ENCODE measurements at places on chromosomes 7 and 10.

- DNase-seq: no peak
Measured at GRCh38 chr7:135685306-135686084, 23.2 kb downstream of the STMP1 start.

DNA sequence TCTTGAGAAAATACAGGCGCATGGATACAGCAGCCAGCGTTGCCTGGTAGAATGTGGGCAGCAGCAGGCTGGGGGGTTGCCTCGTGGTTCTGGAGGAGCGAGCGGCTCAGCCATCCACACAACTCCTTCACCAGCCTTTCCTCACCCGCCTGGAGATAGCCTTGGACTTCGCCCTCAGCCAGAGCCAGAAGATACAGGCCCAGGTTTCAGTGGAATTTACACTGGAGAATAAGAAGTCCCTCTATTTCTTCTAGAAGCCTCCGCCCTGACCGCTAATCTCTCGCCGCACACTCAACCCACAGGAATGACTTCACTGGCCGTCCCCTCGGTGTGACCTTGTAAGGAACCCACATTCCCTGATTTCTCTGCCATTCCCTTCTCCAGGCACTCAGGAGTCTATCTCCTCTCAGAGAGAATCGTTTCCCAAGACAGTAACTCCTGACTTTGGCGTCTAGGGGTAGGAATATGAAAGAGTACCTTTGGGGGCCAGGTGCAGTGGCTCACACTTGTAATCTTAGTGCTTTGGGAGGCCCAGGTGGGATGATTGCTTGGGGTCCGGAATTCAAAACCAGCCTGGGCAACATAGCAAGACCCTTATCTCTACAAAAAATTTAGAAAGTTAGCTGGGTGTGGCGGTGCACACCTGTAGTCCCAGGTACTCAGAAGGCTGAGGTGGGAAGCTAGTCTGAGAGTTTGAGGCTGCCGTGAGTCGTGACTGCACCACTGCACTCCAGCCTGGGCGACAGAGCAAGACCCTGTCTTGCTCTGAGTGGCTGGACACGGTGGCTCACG lies 52.0 kb upstream of the ECHDC3 start:
- DNase-seq: no peak

DNA sequence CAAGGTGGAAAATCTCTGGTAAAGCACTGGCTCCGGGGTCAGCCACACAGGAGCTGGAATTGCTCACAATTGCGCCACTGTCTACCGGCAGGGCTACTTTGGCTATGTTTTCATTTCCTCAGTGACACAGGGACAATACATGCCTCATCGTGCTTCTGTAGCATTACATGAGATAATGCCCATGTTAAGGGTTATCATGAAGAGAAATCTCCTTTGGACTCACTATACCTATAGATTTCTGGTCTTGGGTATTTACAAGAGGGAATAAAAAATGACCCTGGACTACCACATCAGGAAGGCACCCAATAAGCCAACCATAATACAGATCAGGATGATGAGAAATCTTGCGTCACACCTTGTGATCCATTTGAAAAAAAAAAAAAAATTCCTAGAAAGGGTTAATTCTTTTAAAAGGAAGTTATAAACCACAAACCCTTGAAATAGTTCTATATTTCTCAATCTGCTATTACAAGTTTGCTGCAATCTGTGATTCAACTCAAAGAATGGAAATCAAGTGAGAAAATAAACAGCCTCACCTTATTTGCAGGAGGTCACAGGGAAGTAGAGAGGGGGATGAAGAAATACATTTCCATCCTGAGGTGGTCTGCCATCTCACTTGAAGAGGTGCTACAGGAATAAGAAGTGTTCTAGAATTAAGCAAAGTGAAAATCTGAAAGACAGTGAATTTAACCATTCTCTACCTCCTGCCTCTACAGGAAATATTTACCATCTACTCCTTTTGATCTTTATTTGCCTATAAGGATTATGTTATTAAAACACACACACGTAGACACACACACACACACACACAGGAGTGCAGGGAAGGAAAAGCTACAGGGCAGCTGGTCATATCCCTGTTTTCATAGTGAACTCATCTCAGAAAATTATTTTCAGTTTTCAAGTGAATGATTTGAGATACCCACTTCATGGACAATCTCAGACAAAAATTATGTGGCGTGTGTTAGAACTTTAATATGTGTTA lies 231.3 kb upstream of the CELF2 start:
- no peak for DNase-seq

DNA sequence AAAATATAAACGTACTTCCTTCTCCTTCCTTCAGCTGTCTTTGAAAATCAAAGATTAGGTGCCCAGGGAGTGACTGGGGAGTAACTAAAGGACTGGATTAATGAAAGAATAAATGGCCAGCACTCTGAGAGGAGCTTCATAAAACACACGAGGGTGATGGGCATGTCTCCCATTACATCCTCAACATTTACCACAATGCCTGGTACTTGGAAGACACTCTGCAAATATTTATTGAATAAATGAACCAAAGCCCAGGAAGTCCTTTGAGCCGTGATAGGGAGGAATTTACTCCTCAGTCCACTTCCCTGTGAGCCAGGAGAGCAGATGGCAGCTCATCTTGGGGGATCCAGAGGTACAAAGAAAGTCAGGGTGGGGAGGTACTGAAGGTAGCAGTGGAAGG lies 96.3 kb downstream of the RAB11FIP2 start:
- DNase-seq: peak; percentile 9

GRCh38 chr7:66779669-66780409 lies 39.3 kb downstream of the RABGEF1 start:
- DNase-seq: no peak

DNA sequence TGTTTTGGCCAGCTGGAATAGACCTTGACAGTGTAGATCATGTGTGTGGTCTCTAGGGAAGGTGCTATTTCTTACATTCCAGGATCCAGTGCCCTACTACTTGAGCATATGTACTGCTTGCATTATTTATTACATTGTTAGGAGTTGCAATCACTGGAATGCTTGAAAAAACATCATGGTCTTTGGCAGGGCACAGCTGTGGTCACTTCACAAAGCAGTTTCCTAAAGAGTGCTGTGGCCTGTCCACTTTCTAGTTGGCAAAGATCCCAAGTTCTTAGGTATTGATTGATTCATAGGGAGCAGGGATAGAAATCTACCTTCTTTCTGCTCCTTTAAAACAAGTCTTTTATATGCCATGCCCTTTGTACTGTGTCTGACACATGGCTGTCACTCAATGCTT lies 4.6 kb downstream of the C7orf25 start:
- no peak for DNase-seq

GRCh38 chr7:135697276-135698049 lies 30.5 kb downstream of the SLC13A4 start:
- no peak for DNase-seq

- DNase-seq: no peak
Measured at GRCh38 chr10:70119623-70120022, 13.0 kb downstream of the AIFM2 start.

DNA sequence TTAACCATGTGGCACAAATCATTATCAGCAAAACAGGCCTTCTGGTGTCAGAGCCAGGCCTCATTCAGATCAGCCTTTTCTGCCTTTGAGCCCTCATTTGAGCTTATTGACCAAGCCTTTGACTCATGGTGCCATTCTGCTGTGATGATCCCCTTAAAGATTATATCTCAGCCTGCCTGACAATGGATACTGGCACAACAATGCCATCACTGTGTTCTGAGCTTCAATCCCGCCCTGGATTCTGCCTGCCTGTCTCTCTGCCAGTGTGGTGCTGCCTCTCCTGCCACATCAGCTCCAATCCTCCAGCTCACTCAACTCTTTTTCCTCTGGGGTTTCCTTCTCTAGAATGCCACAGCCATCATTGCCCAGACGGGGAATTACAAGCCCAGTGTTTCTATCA lies 52.6 kb downstream of the SRI start:
- no peak for DNase-seq

DNA sequence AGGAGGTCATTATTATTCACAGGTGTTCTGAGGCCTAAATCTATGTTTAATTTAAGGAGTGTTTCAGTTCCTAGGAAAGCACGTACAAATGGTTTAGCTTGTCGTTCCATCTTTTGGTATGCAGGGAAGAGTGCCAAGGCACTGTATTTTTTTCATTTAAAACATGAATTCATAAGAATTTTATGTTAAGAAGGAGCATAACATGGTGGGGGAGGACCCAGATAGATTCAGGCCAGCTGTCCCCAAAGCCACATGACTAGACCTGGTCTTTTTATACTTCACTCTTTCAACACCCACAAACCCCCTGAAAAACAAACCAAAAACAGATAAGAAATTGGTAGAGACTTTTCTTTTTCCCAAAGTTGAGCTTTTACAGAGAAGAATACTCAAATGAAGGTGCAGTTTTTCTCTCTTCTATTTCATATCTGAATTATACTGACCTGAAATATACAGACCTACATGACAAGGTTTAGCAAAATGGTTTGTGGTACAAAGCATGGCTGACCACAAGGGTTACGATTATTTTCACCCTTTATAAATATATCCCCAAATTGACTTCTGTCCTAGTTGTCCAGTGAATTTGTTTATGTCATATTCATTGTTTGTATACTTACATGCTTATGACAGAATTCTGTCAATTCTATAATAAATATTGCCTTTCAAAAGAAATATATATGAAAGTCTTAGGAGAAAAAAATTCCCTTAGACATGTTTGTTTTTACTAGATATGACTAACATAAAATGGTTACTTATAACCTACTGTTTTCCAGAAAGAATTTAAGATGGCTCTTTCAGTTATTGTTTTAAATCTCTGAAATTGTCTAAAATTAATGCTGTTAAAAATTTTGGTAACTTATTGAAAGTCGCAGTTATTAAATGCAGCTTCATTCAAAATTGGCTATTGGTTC lies 71.3 kb downstream of the AP3M1 start:
- DNase-seq: no peak

DNA sequence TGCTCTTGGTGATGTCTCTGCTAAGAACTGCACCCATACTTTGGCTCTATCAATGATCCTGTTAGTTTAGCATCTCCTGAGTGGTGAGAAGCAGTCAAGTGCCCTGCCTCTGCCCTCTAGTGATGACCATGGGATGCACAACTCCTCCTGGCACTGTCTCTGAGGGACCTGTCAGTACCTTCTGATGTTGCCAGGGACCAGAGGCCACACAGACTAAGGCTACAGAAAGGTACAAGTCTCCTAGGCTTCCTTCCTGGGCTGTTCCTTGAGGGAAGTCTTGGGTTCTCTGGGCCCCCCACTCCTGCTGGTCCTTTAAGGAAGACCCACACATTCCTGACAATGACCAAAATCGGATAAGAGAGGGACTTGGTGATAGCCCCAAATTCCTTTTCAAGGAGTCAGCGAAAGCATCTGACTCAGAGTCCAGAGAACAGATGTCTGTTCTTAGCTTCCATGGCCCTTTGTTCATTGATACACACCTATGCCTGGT lies 15.3 kb downstream of the NKX2-3 start:
- DNase-seq: no peak

- no peak for DNase-seq
Measured at GRCh38 chr7:74029089-74029785, 1.3 kb downstream of the ELN start.

GRCh38 chr10:75229971-75230370 lies 5.8 kb downstream of the COMTD1 start:
- no peak for DNase-seq

- DNase-seq: no peak
Measured at GRCh38 chr10:44415121-44415520, 30.2 kb upstream of the CXCL12 start.

DNA sequence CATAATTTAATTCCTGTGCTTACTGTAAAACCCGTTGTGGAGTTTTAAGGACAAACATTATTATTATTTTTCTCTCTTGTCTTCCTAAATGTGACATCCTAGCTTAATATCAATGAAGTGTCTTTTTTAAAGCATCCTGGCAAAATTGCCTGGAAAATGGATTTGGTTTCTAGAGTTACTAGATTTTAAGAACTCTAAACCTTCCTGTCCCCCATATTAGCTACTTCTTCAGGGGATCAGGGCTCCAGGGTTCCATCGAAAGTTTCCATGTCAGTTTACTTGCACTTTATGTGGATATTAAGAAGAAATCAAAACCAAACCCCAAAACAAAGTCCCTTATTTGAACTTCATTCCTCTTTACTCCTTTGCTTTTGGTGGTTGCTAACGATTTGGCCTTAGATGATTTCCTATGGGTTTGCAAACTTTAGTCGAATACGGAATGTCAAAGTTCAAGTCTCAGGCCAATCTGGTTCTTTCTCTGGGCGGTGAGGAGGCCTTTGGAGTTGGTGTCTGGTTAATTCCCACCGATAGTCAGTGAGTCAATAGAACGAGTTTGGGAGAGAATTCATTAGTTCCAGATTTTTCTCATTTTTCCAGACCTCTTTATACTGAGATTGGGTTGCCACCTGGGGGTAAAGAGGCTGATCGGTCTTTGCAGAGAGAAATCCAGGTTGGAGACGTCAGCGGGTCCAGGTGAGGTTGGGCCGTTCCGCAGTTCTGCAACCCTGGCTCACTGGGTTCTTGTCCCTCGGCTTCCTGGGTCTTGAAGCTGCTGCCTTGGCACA lies 1.1 kb downstream of the CUX1 start:
- DNase-seq: no peak

GRCh38 chr10:75754096-75754831 lies 322.8 kb downstream of the LRMDA start:
- DNase-seq: no peak

GRCh38 chr7:41715000-41715399 lies 12.1 kb upstream of the INHBA start:
- DNase-seq: no peak

DNA sequence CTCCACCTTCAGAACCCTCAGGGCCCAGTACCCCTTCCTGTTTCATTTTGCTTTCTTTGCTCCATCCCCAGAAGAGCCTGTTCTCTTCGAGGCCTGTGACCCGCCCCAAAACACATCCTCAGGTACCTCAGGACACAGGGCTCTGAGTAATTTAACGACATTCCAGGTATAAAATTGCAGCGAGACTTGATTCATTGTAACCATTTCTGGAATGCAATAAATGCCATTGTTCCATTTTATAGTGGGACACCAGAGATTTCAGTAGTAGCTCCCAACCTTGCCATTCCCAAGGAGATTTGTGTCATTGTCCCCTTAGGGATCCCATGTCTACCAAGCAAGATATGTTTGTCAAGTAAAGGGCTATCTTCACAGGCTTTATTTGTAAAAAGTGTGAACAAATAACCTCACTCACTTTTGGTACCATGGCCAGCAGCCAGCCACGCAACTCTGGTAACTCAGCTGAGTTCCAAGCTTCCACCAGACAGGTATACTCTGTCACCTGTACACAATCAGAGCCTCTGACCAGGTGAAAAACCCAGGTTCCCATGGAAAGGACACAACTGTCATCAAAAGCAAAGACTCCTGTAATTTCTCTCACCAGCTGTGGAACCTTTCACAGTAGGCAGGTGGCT lies 441.3 kb downstream of the PLXNA4 start:
- no peak for DNase-seq

GRCh38 chr7:76343294-76343930 lies 15.4 kb downstream of the YWHAG start:
- no peak for DNase-seq

- DNase-seq: no peak
Measured at GRCh38 chr10:119205894-119206602, 1.3 kb upstream of the GRK5 start.

DNA sequence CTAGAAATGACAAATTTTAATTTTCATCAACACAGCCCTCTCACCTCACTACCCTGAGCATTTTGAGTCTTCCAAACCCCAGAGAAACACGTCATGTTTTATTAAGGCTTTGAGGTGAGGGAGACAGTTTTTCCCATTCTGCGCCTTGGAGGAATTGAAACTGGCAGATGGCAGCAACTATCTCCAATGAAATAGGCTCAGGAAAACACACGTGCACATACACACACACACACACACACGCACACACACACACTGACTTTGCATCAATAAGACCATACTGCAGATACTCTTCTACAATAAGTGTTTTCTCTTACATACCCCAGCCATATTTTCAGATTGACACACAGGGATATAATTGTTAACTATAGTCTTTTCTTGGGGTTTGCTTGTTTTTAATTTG lies 3.2 kb upstream of the SFTPA2 start:
- DNase-seq: no peak
